Suppressor macrophage treated with lipopolysaccharide for 1 hour (primary cell): ENCODE measurements at places on chromosomes 3 and 15.

DNA sequence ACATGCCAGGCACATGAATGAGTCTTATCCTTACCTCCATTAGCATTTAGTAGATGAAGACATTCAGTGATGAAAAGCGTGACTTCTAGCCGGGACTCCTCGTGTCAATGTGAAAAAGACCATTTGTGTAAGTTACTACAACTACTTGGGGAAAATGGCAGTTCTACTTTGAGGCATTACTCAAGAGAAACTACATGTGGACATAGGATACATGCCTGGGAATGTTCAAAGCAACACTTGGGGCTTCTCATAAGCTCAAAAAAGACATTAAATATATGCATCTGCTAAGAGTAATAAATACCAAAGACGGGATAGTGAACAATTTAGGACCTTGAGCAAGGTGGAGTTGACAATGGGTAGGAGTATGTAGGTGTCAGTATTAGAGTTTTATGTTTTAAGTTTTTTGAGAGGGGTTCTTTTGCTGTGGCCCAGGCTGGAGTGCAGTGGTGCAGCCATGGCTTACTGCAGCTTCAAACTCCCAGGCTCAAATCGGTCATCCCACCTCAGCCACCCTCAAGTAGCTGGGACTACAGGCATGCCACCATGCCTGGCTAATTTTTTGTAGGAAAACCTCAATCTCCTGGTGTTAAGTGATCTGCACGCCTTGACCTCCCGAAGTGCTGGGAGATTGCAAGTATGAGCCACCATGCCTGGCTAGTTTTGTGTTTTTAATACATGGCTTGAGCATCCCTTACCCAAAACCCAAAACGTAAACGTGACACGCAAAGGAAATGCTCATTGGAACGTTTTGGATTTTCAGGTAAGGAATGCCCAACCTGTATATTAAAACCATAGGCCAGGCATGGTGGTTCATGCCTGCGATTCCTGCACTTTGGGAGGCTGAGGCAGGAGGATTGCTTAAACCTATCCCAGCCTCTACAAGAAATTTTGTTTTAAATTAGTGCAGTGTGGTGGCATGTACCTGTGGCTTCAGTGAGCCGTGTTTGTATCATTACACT, 3.9 kb downstream of the RPLP1 start:
- DNase-seq, result no peak

GRCh38 chr3:141940194-141940776, 63.8 kb downstream of the ATP1B3 start:
- DNase-seq, result peak; percentile 55

GRCh38 chr3:112355307-112355687, 22.3 kb downstream of the CD200 start:
- peak; percentile 12 for DNase-seq

- no peak for DNase-seq
Measured at GRCh38 chr3:39390181-39390580, 7.0 kb downstream of the SLC25A38 start.

DNA sequence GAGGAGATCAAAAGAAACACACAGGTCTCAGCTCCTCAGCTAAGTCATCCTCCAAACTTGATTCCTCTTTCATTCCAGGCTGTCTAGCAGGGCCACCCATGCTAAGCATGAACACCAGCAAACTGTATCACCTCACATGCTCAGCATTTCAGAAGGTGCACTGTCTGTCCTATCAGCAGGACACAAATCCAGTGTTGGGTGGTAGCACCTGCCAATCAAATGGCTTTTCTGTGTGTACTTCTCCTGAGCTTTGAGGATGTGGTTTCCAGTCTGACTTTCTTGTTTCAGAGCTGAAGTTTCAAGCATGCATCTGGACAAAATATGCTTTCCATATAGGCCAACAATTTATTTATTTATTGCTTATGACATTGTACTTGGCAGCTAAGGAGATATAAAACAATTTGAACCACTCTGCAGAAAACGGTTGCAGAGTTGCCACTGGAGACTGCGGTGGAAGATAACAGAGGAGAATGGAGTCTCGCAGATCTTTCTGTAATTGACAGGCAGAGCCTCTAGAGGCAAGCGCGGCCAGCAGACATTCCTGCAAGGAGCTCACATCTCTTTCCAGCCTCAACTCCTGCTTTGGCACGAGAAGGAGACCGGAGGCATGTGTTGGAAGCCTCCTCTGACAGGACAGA, 167.1 kb upstream of the WNT5A start:
- DNase-seq, result no peak

DNA sequence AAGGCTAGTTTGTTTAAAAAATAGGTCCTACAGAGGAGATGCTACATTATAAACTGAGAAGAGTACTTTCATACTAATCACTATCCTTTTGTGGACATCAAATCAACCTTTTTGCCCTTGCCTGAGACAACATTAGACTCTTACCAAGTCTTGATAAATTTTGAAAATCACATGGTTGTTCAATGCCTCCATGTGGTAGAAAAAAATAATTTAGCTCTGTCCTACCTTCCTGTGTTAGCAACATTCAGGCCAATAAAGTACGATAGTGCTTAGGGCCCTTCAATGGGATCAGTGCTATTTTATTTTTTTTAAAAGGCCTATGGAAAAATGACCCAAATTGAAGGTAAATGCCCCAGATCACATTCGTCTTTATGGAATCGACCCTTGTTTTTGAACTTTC, 5.0 kb upstream of the UBE2E1 start:
- no peak for DNase-seq
